Cortex of kidney (tissue), 1 donor: ENCODE measurements at places on chromosomes 16 and 17.

- no peak for DNase-seq
Measured at GRCh38 chr17:58120195-58120822, 27.9 kb upstream of the OR4D1 start.

- no peak for DNase-seq
Measured at GRCh38 chr17:45240905-45241327, 19.2 kb downstream of the FMNL1 start.

DNA sequence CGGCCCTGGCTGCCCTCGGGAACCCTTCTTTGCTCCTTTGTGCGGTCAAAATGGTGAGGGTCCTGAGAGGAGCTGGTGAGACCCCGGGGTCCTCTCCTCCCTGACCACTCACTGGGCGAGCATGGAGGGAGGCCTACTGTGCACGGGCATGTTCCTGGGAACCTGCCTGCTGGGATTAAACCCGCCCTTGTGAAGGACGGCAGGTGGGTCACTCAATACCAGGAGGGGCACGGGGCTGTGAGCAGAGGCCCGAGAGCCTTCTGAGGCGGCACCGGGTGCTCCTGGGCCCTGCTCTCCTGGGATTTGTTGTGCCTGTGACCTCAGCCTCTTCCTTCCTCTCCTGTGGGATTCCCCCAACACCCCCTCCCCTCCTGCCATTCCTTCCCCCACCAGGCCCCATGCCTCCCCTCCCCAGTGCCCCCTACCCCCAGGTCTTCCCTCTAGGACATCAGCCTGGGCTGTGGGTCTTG lies 19.7 kb downstream of the METRNL start:
- no peak for DNase-seq

DNA sequence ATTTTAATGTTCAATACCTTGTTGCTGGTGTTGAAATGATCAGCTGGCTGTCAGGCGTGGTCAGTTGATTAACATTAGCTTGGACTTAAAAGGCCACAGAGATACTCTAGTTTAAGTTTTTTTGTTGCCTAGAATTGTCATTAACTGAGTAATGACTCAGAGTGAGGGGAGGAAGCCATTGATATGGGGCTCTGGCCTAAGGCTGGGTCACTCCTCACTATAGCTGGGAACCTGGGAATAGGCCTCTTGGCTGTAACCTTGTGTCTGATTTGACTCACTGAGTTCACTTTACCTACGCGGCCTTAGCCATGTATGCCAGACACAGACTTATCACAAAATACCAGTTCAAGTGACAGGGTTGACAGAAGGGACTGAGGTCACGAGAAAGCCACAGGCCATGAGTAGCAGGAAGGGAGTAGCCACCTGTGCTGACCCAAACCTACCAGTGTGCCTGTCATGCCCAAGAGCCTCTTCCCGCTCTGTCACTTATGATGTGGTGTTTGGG lies 37.9 kb upstream of the ADCY7 start:
- no peak for DNase-seq

DNA sequence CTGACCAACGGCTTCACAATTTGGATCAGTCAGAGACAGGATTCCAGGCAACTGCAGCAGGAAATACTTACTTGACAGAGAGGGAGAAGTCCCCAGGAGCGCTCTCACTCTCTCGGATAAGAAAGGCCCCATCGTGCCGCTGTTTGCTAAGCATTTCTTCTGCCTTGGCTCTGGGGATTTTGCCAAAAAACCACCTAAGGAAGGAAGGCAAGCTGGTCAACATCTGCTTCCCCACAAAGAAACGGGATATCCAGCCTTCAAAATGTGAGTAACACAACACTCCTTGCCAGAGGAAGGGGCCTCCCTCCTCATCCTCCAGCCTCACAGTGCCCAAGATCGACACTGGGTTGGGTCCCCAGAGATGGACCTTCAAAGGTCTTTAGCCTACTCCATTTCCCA lies 36.6 kb upstream of the SLC25A19 start:
- DNase-seq: no peak
